ENCODE measurements at places on chromosomes 16 and 17.

GRCh38 chr17:35086164-35086563 is 22.7 kb upstream of the RFFL start:
- no peak for DNase-seq

- no peak for DNase-seq
These were observed 1294.4 kb downstream of the CDH8 start for GRCh38 chr16:60741810-60742209.

- DNase-seq, result no peak
These were observed 21.4 kb downstream of the MYBBP1A start for GRCh38 chr17:4533523-4534504.

GRCh38 chr16:79334127-79334526 is 266.4 kb downstream of the MAF start:
- no peak for DNase-seq

DNA sequence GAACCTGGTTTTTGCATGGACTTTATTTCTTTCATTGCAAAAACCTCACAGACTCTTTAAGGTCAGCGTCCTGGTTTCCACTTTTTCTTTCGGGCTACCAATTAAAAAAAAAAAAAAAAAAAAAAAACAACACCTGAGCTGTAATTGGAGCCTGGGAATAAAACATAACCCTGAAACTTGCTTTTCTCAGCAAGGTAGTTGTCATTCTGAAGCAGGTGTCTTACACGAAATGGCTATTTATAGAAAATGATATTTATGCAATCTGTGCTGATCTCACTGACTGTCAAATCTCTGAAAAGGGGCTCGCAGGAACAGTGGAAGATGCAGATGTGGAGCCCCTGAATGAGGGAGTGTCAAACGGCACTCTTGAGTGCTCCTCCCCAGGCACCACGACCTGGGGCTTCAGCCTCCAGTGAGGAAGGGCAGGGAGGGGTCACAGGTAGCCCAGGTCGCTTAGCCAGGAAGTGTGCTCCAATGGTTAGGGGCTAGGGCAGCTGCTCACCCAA is 10.4 kb upstream of the COTL1 start:
- DNase-seq, result no peak

DNA sequence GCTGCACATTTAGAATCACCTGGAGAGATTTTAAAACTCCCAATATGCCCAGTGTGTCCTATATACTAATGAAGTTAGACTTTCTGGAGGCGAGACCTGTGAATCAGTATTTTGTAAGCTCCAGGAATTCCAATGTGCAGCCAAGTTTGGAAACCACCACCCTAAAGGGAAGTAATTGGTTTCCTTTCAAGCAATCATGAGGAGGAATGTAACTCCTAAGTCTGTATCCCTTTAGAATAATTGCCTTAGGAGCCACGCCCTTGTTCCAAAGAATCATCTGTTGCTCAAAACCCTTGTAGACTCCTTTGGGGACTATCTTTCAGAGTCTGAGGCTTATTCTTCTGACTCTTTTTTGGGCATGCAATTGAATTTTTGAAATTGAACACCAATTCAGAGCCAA is 84.4 kb downstream of the DNAH9 start:
- DNase-seq, result no peak

DNA sequence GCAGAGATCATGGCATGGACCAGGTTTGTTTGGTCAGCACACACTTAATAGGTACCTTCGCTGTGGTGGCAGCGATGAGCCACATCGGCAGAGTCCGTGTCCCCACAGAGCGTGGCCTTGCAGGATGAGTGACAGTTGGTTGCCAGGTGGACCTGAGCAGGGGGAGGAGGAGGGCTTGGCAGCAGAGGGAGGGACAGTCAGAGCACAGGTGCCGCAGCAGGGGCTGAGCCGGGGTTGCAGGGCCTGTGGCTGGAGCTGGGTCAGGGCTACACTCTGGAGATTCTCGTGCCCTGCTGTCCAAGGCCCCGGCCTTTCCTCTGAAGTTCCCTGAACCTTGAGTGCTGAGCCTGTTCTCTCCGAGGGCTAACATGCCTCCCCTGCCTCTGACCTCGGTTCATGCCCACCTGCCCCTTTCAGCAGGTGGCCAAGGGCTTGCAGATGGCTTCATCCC is 24.8 kb downstream of the POLR3E start:
- no peak for DNase-seq

- DNase-seq, result no peak
These were observed 24.4 kb upstream of the EFCAB13 start for GRCh38 chr17:47299239-47299910.

DNA sequence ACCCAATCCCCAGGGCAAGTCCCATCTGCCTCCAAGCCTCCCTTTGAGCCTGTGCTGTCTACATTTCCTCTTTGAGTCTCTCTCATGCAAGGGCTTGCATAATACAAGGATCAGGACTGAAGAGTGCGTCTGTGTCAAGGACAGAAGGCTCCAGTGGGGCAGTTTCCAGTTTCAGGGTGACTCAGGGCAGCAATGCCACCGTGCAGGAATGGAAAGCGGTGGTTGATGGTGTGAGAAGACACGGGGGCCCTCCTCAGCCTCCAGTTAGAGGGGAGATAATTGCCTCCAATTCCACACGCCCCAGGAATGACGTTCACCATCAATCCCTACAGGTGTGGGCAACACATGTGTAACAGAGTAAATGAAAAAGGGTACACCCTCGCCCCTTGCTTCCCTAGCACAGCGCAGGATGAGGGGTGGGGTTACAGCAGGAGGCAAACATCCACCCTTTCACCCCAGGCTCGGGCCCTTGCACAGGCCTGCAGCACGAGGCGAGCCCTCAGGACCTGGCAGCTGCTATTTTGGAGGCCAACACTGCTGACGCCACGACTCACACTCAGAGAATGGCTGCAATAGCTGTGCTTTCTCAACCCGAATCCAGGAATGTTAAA is 24.8 kb upstream of the SLC25A19 start:
- peak; percentile 19 for DNase-seq

DNA sequence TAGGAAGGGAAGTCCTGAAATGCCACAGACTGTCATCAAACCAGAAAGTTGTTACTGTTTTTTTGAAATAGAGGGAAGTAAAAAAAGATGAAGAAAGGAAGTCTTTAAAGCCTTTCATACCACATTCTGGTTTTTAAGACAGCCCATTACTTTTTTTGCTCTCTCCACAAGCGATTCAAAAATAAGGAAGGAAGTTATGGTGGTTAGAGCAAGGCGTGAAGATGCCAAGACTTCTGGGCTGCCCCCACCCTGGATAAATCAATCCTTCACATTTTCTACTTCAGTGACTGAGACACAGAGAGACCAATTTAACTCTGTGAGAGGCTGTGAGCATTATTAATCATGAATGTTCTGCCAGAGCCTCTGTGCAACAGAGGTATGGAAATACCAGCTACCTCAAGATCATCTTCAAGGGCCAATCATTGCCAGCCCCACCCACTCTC is 82.3 kb upstream of the BCAR1 start:
- DNase-seq, result no peak

All from amniotic epithelial cell (primary cell).